ENCODE measurements at places on chromosomes 1 and 21. TPM values are rescaled to one million over a fixed set of nuclear protein-coding genes. Genes with fewer than 3 reads are reported as not detected.

The TSPAN1 gene
- total RNA-seq, result 1.2 TPM

The NBPF4 gene
- not detected for total RNA-seq

- DNase-seq, result no peak
Measured at GRCh38 chr1:156618853-156619581, at the start of gene HAPLN2. Gene HAPLN2, plus strand, starts transcription at chr1:156619415. Its CDS starts 4,076 bp downstream, at chr1:156623491.

- DNase-seq, result no peak
Measured at GRCh38 chr1:2312160-2312514, 79.2 kb downstream of the MORN1 start.

GRCh38 chr1:116766616-116767469 is 12.6 kb downstream of the CD2 start:
- peak; percentile 16 for DNase-seq

Measured in HFFc6 (cell line).